ENCODE measurements at places on chromosomes 5 and 9.

GRCh38 chr5:147036691-147037245, 158.2 kb upstream of the PPP2R2B start:
- no peak for DNase-seq

DNA sequence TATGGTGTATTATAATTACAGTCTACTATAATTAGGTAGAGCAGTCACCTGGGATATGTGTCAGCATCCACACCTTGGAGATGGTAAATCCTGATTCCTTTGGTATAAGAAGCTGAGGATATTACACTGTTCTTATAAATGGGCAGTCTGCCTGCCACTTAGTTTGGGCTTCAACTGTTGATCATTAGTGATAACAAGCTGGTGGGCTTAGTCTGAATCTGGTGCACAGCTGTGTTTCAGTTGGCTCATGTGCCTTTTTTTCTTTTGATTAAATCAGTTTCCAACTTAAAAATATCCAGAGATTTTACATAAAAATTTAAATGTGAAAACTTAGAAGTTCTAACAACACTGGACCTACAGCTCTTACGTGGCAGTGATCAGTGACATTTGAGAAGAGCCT, 21.2 kb downstream of the LVRN start:
- DNase-seq, result no peak

GRCh38 chr9:124029617-124030016, 18.0 kb downstream of the LHX2 start:
- no peak for DNase-seq

DNA sequence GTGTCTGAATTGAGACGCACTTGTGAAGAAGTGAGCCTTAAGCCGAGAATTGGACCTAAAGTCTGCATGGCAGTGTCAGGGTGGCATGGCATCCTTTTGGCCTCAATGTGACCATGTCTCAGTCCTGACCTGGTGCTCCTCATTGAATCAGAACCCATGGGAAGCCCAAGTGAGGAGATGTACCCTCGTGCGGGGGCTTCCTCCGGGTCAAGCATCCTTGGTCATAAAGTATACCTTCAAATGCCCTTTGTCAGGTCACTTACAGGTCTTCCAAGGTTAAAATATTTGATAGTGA, 202.2 kb downstream of the GADD45G start:
- DNase-seq, result no peak

DNA sequence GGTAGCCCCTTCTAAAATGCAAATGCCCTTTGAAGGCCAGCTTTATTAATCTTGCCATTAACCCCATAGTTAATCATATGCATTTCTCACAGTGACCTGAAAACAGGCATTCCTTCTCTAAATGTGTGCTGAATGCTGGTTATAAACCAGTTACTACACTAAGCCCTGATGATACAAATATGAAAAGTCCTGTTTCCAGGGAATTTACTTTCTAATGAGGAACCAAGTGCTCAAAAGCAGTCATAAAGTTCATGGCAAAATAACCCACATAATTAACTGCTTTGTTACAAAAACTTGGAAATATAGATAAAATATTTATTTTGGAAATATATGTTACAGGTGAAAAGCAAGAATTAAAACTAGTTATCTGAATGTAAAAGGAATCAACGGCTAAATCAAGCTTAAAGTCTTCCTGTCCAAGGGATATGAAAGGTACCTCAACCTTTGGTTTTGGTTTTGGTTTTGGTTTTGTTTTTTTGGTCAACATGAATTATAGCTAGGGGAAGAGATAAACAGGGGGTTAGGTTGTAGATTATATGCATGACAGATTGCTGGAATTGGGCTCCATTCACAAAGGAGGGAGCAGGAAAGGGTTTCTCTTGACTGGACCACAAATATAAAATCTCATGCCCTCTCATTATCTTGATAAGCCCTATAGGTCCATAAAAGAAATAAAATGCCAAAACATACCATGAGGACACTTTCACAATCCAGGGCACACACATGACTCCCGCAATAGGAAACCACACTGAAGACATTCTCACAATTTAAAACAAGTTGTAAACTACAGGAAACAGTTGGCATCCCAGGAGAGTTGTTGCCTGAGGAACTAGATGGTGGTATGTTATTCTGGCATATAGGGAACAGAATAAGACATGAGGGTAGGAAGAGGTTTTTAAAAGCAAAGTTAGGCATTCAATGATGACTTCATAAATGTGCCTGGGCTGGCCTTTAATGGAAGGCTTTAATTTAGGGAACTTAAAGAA, 46.7 kb upstream of the MACIR start:
- no peak for DNase-seq

DNA sequence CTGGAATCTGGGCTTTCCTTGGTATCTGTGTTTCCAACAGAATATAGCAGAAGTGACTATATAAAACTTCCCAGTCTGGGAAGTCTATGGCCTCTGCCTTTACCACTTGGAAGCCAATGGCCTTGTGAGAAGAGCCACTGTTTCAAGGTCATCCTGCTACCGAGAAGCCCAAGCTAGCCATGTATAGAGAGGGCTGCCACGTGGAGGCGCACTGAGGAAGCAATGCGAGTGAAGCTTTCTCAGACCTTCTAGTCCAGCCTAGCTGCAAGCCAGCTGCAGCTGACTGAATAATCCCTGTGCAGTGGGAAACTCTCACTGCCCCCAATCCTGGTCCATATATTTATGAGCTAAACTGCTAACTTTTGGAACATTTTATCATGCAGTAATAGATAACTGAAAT, 661.8 kb upstream of the RIOK2 start:
- DNase-seq, result no peak

- DNase-seq, result no peak
Measured at GRCh38 chr9:3887221-3887653, 361.4 kb upstream of the RFX3 start.

DNA sequence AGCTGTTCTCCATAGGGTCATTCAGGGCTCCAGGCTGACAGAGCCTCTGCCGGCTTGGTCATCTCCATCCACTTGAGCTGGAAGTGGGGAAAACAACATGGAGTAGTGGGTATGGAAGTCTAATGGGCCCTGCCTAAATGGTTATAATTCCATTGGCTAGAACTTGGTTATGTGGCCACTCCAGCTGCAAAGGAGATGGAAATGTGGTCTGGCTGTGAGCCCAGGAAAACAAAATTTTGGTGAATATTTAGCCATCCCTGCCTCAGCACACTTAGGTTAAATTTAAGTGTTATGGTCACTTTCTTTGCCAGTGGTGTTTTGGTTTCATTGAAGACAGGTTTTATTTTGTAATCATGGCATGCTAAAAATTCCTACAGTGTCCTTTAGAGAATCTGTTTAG, 112.3 kb downstream of the SMARCA2 start:
- DNase-seq, result peak; percentile 49

DNA sequence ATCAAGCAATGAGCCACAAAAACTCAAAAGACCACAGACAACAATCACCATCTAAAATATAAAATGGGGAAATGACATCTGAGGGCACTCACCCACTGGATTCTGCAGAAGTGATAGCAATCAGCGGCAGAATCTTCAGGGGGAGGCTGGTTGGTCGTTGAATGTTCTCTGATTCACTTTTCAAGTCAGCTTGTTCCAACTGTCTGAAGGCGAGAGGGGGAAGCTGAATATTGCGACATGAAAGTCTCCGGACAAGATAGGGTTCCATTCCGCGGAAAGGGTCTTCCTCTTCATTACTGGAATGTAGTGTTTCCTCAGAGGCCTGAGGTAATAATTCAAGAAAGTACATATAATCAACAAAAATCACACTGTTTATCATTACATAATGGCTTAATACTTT, 94.9 kb upstream of the PDE4D start:
- no peak for DNase-seq

DNA sequence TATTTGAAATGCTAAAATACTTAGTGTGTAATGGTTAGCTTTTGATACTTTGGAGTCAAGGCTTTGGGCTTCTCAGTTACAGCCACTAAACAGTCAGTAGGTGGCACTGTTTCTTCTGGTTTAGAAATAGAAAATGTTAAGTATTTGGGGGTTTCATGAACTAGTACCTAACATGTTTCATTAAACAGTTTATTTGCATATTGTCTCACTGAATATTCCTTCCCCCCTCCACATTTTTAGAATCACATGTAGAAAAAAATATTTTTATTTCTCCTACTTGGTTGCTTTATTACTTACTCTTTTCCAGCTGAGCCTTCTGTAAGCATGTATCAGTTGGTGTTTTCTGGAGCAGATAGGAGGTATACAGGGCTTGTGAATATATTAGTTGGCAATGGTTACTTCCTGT, 48.0 kb downstream of the IPO11 start:
- no peak for DNase-seq

- no peak for DNase-seq
Measured at GRCh38 chr5:85304524-85304923, 919.8 kb upstream of the EDIL3 start.

DNA sequence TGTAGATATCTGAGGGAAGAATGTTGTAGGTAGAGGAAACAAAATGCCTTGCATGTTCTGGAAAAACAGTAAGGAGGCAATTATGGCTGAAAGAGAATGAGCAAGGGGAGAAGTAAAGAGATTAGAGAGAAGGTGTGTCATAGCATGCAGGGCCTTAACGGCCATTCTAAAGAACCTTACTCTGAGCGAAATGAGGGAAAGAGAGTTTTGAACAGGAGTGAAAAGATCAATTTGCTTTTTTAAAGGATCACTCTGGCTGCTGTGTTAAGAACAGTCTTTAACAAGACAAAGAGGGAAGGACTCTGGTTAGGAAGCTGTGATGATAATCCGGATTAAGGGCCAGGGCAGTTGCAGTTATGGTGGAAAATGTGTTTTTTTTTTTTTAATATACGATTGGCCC, 22.6 kb downstream of the PTBP3 start:
- DNase-seq, result no peak

- no peak for DNase-seq
Measured at GRCh38 chr5:87074934-87075541, 192.6 kb upstream of the RASA1 start.

- DNase-seq, result no peak
Measured at GRCh38 chr9:115032296-115032695, 85.7 kb downstream of the TNC start.

- DNase-seq, result no peak
Measured at GRCh38 chr5:76715736-76716455, at the start of gene F2R. TSS of gene F2R (plus strand) at chr5:76716126. CDS start at chr5:76716308, 182 bp downstream.

DNA sequence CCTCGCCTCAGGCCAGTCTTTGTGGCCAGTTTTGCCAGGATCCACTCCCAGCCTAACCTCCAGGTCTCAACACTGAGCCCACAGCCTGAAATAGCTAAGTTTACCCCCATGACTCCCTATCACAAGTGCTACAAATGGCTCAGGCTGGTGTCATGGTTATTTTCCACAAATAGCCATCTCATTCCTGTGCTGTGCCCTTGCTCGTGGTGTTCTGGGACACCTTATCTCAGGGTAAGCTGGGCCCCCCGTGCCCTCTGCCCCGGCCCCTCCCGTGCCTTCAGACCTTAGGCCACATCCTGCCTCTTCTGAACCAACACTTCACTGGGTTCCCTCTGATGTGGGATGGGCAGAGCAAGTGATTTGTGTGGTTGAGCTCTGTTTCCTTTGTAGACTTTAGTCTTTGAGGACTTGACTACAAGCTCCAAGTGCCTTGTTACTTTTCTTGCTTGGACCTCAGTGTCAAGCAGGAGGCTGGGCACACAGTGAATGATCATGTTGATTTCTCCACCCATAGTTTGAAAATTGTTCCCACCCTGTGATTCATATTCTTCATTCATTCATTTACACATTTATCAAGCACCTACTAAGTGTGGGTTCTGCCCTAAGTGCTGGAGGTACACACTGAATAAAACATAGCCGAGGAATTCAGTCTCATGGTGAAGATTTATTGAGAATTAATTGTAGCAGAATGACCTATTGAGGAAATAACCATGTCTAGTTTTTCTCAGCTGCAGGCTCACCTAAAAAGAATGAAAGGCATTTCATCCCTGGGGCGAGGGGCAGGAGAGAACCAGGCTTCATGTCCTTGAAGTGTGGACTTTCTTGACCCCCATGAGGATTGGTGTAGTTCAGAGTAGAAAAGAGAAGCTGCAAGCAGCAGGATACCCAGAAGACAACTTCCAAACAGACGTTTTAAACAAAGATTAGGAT, 84.5 kb upstream of the CTNNA1 start:
- DNase-seq, result peak; percentile 9

DNA sequence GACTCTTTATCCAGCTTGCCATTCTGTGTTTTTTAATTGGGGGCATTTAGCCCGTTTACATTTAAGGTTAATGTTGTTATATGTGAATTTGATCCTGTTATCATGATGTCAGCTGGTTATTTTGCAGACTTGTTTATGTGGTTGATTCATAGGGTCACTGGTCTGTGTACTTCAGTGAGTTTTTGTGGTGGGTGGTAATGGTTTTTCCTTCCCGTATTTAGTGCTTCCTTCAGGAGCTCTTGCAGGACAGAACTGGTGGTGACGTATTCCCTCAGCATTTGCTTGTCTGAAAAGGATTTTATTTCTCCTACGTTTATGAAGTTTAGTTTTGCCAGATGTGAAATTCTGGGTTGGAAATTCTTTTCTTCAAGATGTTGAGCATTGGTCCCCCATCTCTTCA, 381.1 kb downstream of the MAN2A1 start:
- DNase-seq, result no peak

DNA sequence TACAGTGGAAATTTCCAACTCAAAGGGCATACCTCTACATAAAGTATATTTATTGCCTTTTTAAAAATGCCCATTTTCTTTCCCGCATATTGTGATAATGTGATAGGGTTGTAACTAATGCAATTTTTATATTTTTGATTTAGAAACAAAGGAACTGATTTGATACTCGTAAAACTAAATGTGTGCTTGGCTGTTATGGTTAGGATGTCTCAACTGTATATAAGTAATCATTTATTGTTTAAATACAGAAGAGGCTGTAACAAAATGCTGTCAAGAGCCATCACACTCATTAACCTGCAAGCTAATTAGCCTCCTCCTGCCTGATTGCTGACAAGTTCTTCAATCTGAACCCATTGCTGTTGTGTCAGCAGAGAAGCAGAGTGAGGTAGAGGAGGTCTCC, 149.2 kb downstream of the PBX3 start:
- DNase-seq, result no peak

GRCh38 chr9:135036861-135037465, 50.5 kb upstream of the OLFM1 start:
- DNase-seq, result no peak
